CD4-positive, alpha-beta T cell treated with Interleukin-1 beta for 1 hour (primary cell): ENCODE measurements at places on chromosomes 4 and X.

DNA sequence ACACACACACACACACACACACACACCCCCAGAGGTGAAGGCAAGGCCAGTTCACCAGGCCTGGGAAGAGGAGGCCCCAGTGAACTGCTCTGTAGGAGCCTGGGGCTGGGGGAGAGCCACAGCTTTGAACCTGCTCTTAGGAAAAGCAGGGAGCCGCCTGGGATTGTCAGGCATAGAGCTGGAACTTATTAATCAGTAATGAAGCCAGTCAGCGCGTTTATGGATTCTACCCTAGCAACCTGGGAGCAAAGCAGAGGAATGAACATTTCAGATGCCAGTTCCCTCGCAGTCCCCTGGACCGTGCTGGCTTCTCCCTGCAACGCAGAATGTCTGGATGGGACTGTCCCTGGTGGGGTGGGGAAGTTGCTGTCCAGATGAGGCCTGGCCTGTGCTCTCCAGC, 45.3 kb upstream of the DDX3X start:
- no peak for DNase-seq

GRCh38 chrX:104319346-104319745, 64.6 kb upstream of the ESX1 start:
- no peak for DNase-seq

GRCh38 chr4:67558493-67558892, at the start of gene STAP1:
TSS of gene STAP1 (plus strand) at chr4:67558727. CDS start at chr4:67558810, 83 bp downstream.
- DNase-seq: peak; percentile 50

GRCh38 chr4:77911842-77912450, 49.3 kb downstream of the MRPL1 start:
- DNase-seq: no peak

- DNase-seq: no peak
Observed at GRCh38 chrX:149982310-149982709, 44.0 kb upstream of the EOLA2 start.

DNA sequence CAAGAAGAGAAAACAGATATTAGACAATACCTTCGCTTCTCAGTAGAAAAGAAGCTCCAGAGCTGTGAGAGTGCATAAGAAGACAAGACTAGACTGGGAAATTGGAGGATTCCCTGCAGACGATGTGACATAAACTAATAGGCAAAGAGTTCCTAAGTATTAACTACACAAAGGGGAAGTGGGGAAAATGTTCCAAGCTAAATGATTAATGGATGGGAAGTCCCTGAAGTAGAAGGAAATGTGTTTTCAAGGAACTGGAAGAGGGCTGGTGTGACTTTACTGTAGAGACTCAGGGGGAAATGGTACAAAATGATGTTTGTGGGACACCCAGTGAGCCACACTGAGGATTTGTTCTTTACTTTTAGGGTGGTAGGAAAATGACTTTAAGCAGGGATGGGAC, 69.7 kb upstream of the DCLK2 start:
- no peak for DNase-seq

DNA sequence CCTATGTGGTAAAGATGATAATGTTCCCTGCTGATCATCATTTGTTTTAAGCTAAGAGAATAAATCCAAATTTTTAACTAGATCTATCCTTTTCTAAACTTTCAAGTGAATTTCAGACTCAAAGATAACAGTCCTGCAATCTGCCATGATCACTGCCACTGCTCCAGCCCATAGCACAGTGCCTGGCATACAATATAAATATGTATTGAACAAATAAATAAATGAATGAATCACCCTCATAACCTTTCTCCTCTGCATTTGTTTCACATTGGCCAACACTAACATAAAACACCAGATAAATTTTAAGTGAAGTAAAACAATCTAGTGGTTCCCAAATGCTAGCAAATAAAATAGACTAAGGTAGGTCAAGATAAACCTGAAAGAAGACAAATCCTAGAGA, 439.0 kb downstream of the GPM6A start:
- no peak for DNase-seq

DNA sequence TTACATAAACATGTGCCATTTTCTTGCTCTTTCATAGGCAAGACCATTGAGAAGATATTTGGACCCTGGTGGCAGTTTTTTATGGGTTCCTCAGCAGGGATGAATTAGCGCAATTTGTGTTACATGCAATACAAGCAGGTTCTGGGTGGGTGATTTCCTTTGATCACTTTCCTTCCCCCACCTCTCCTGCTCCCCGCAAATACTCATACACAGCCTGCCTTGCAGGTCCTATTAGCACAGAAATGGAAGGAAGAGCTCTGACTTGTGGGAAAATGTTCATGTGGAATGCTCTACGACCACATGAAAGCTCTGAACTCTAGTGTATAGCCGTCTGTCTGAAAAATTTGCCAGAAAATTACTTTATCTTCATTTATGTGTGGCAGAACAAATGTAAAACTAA, 361.0 kb upstream of the FAT1 start:
- DNase-seq: no peak

DNA sequence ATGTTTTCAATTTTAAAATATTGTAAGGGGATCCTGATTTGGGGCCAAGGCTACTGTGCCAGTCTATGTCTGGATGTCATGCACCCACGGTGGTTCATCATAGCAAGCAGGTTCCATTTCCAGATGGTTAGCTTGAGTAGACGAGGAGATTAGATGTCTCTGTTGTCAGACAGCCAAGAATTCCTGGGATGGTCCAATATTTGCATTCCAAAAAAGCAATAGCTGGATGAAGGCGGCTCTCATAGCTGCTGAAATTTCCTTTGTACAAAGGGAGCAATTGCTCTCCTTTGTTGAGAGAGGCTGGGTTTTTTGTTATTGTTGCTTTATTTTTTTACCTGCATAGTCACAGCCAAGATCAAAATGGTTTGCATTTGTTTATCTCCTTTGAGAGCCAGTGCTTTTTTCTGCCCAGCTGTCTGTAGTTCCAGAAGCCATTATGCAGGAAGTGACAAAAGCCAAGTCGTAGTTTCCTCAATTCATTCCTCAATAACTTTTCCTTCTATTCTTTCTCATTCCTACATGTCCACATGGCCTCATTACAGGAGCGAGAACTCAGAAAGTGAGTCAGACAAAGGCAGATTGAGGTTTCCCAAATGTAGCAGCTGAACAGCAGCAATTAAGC, 107.9 kb downstream of the MMRN1 start:
- DNase-seq: no peak

DNA sequence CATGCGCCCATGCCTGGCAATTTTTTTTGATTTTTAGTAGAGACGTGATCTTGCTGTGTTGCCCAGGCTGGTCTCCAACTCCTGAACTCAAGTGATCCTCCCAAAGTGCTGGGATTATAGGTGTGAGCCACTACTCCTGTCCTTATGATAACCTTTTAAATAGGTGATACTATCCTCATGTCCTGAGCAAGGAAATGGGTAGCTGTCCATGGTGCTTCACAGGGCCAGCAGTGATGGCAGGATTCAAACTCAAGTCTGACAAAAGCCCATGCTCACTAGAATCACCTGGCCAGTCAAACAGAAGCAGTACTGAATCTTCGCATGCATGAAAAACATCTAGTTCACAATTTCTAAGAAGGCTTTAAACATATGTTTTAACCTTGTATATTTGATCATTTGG, 235.1 kb downstream of the NR3C2 start:
- DNase-seq: no peak

- no peak for DNase-seq
Observed at GRCh38 chrX:80537096-80537495, 116.8 kb downstream of the TENT5D start.

GRCh38 chr4:20445933-20446723, 194.4 kb downstream of the SLIT2 start:
- DNase-seq: no peak

DNA sequence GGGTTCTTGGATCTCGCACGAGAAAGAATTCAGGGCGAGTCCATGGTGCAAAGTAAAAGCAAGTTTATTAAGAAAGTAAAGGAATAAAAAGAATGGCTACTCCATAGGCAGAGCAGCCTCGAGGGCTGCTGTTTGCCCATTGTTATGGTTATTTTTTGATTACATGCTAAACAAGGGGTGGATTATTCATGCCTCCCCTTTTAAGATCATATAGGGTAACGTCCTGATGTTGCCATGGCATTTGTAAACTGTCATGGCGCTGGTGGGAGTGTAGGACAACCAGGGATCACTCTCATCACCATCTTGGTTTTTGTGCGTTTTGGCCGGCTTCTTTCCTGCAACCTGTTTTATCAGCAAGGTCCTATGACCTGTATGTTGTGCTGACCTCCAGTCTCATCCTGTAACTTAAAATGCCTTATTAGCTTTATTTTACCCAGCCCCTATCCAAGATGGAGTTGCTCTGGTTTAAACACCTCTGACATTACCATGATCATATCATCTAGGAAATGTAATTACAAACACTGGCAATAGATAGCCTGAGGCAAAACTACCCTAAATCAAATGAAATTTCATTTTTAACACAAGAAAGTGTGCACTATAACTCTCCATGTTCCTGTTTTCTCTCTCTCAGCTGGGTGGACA, 94.3 kb upstream of the ATXN3L start:
- no peak for DNase-seq

- DNase-seq: peak; percentile 70
Observed at GRCh38 chr4:38034986-38035882, 75.0 kb downstream of the PTTG2 start.

- DNase-seq: no peak
Observed at GRCh38 chr4:147855571-147856009, 123.7 kb downstream of the ARHGAP10 start.

GRCh38 chr4:100907465-100908454, 389.9 kb upstream of the EMCN start:
- no peak for DNase-seq

DNA sequence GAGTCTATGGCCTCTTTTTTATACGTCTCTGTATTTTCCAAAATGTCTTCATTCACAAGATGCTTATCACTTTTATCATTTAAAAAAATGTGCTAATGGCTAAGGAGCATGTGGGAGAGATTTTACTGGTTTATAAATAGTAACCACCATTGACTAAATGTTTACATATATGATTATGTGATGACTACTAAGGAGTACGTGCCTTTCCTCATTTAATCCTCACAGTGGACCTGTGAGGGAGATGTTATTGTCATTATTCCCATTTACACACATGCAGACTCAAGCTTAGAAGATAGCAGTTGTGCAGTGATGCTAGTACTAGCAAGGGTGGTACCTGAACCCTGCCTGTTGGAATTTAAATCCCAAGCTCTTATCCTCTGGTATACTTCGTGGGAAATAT, 2.4 kb downstream of the SRD5A3 start:
- no peak for DNase-seq

GRCh38 chrX:47561659-47562151, 700 bp downstream of the ARAF start:
- no peak for DNase-seq

DNA sequence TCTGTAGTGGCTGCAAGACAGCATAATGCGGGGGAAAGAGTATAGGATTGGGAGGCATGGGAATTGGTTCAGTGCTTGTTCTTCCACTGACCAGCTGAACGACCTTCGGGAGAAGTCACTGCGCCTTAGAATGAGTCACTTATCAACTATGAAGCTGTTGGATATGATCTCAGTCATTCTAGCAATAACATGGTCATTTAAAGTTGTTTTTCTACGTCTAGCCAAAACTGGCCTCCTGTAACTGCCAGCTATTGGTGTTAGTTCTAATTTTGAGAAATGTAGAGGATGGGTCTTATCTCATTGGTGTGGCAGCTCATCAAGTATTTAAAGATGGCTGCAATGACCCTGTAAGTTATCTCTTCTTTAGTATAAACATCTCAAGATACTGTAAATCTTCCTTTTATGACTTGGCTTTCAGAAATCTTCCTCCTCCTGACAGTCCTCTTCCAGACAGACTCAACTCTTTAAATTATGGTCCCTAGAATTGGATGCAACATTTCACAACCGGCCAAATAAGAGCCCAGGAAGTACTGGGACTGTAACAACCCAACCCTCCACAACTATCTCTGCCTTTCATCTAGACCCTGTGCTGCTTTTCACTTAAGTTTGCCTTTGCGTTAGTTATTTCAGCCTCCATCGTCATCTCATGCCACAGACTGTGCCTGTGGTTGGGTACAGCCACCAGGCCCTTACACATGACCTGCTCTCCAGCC, 243.3 kb downstream of the CBR4 start:
- DNase-seq: no peak

- DNase-seq: no peak
Observed at GRCh38 chrX:32041181-32041580, 969.3 kb upstream of the FTHL17 start.

GRCh38 chrX:53316860-53317237, 35.5 kb upstream of the IQSEC2 start:
- DNase-seq: no peak

DNA sequence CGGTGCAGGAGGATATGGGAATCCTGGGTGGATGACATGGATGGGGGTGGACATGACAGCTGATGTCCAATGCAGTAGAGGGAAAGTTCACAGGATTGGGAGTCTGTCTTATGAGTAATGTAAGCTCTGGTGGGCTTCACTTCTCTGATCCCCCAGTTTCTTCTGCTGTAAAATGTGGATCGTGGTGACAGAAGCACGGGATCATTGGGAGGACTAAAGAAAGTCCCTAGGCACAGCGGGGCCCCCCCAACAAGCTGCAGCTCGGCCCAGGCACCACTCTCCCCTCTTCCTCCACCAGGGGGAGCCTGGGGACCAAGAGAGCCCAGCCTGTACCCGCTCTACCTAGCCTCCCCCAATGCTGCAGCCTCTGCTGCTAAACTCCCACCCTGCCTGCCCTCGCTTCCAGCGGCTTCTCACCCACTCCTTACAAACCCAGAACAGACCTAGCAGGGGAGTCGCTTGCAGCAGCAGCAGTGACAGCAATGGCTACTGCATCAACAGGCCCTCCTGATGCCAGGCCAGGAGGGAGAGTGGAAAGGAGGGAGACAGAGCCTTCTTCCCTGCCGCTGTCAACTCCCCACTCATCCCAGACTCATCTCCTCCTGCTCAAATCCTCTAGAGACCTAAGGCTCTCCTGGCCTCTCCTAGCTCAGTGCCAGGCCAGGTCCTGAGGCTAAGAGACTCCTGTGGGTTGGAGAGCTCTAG, 36.1 kb upstream of the IQSEC2 start:
- DNase-seq: peak; percentile 71

- DNase-seq: no peak
Observed at GRCh38 chrX:26574234-26574633, 358.3 kb downstream of the MAGEB5 start.

GRCh38 chrX:133269168-133269567, 51.0 kb upstream of the TFDP3 start:
- DNase-seq: no peak

DNA sequence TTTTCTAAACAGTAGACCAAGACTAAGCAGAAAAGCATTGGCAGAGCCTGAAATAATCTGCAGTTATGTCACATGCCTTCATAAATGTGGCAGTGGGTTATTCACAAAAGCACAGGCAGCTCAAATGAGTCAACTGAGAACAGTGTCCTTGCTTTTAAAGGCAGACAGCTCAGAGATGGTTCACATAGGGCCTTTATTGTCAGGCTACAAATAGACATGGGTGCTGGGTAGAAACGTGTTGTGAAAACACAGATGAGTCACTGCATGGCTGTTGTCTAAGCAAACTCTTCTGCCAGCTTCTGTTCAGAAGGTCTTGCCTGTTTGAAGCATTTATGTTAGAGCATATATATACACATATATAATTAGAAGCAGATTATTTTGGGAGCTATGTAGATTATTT, 118.0 kb downstream of the SLC4A4 start:
- no peak for DNase-seq
